ENCODE measurements at places on chromosomes 3 and 15.
A peak's percentile ranks its signal among the peaks of the same experiment; 100 is the strongest.

- no peak for DNase-seq
These were observed 91.2 kb downstream of the SEMA5B start for GRCh38 chr3:122936335-122936734.

- DNase-seq, result no peak
These were observed 45.4 kb upstream of the SMAD3 start for GRCh38 chr15:67019884-67020520.

GRCh38 chr15:52415628-52416027 lies 113.1 kb downstream of the MYO5A start:
- no peak for DNase-seq

DNA sequence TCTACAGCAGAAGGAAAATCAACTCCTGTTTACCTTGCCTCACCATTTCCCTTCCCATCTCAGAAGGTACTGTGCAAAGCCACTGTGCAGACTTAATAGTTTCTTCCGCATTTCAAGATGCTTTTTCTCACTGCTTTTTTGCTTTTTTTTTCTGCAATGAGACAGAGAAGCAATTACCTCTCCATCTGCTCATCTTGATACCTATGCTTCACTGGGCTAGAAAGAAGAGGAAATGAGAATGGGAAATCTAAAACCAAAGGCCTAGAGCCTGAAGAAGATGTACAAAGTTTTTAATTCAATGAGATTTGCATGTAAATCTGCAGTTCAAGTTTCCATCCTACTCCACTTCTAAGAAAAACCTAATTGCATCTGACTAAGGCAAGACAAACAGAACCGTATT lies 238.1 kb upstream of the SETMAR start:
- DNase-seq, result no peak

GRCh38 chr3:60898321-60898720 lies 352.9 kb downstream of the FHIT start:
- no peak for DNase-seq

- no peak for DNase-seq
These were observed 44.6 kb upstream of the NEDD4 start for GRCh38 chr15:56038015-56038414.

DNA sequence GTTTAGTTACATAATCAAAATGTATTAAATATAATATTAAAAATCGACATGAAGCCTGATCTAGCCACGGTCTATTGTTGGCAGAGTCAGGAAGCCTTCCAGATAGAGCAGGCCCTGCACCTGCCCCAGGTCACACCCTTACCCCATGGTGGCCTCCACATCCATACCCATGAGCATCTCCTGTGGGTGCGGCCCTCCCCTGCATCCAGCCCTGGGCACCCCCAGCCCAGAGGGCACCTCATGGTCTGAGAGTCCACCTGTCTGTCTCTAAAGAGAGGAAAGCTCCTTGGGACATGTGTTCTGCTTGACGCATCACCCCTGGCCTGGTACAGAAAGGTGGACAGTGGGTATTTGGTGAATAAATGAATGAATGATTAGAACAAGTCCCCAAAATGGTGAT lies 37.2 kb upstream of the CSPG4 start:
- no peak for DNase-seq

DNA sequence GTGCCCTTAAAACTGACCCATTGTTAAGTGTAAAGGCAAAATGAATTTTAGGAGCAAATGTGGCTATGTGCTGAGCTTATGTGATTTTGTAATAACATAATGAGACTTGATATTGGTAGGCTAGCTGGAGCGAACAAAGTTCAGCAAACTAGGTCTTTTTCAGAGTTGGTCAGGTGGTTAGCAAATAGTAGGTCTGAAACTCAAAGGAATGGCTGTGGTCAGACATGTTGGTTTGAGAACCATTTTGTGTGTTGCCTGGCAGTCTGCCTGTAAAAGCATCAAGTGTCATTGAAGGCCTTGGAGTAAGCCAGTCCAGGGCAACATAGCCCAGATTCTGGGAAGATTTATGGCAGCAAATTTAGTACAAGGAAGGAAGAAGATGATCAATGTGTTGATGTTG lies 16.4 kb downstream of the FBXO22 start:
- no peak for DNase-seq

- no peak for DNase-seq
These were observed 22.3 kb downstream of the NKIRAS1 start for GRCh38 chr3:23894254-23895061.

DNA sequence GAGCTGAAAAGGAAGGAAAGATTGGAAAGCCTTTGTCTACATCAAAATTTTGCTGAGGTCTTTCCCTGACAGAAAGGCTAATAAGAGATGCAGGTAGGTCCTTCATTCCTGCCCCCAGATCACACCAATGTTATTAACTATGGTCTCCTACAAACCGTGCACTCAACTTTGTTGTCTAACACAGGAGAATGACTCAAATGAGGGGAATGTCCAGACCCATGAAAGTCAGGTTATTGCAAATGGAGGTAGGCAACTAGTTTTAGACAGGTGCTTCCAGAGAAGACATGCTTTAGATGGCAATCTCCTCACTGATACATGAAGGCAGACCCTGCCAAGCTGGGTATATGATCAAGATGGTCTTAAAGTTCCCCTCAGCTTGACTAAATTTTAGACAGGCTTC lies 51.0 kb downstream of the NFKBIZ start:
- DNase-seq, result no peak

DNA sequence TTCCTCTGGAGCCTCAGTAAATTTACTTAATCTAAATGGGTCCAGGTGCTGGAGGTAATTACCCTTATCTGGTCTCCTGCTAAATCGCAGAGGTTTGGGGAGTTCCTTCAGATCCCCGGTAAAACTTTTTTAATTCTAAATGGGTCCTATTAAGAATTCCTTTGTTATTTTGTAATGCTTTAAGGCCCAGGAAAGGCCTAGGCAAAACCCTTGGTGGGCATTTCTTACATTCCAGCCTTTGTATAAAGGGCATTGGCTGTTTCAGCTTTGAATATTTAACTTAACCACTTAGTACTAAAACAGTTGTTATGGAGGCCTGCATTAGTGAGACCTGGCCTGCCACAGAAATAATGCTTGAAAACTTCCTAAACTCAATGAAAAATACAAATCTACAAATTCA lies 14.9 kb upstream of the ZNF662 start:
- DNase-seq, result no peak

DNA sequence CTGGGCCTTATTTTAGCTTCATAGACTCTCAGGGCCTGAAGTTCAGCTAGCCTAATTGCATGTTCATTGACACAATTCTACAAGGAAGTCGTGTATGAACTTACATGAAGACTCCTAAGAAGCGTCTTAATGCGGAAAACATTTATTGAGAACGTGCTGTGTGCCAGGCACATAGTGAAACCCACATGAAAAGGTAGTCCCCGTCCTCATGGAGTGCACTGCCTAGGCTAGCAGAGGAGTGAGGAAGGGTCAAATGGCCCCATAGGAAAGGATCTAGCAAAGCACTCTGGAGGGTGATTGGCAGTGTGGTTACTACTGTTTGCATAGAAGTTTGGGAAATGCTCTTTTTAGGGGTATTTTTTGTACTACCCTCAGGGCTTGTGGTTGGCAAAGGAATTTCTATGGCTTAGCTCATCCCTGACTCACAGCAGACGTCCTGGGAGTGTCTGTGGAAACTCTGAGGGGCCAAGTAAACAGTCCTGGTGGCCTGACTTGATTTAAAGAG lies 854 bp upstream of the NPTN start:
- peak; percentile 92 for DNase-seq

- no peak for DNase-seq
These were observed 102.6 kb upstream of the SATB1 start for GRCh38 chr3:18527691-18528090.

GRCh38 chr3:7447197-7447769 lies 586.4 kb downstream of the GRM7 start:
- no peak for DNase-seq

DNA sequence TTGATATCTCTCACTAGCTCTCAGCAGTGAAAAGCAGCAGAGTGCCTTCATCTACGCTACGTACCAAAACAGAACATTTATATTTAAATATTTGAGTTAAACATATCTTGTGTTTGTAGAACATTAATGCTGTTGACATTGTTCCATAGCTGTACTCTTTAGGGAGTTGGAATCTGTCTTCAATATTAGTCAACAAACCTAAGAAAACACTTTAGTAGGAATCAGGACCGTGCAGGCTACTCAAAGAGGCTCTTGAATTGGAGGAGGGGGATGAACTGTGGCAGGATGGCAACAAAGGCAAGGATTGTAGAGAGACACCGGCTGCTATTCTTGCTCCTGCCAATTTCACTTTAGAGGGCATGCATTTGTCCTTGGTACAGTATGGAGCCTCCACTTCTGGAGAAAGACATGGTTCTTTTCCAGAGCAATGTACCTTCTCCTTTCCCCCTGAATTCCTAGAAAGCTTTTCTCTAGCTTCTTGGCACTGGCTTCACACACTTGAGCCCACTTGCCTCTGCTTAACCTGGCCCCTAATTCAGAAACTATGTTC lies 265.9 kb downstream of the CD47 start:
- DNase-seq, result no peak

DNA sequence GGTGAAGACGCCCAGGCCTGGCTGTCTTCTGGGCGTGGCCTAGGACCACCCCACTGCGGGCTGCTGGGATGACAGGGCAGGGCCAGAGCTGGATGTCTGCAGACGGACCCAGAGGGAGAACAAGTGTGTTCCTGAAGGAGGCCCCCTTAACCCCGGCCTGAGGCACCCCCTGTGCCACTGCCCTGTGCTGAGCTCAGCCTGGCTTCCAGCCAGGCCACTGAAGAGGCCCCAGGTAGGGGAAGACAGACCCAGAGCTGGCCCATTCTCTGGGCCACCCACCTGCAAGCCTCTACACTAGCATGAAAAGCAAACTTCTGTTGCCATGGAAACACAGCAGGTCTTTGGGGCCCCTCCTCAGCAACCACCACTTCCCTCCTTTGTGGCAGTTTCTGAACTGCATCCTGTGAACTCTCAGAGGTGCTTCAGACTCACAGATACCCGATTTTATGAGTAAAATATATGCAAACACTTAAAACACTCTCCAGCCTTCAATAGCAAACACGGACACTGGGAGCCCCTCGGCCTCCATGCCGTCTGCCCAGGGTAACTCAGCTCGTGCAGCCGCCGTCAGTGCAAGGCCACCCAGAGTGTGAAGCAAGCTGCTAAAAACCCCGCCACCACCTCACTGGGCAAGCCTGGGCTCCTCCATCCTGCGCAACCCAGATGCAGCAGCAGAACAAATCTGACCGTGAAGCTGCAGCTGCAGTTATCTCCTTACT lies 42.5 kb downstream of the CMTM6 start:
- DNase-seq, result no peak

GRCh38 chr15:19899021-19899824 lies 642.4 kb downstream of the GOLGA6L6 start:
- no peak for DNase-seq

- DNase-seq, result peak; percentile 14
These were observed 735 bp downstream of the GOLGA8B start for GRCh38 chr15:34582461-34583371.

DNA sequence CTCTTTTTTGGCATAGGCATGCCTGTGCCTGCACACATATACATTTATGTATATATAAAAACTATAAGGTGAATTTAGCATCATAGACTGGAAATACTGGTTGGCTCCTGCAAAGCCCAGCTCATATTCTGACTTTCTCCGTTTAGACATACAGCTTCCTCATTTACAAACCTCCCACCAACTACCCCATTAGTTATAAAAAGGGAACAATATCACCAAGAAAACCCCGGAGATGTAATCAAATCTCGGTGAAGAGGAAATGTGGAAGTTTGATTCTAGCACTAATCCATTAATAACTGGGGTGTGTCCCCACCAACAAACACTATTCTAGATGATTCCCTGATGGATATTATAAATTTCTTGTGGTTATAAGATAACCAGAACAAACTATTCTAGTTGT lies 517.7 kb upstream of the TBL1XR1 start:
- DNase-seq, result no peak

- no peak for DNase-seq
These were observed 62.6 kb upstream of the ATP11B start for GRCh38 chr3:182730675-182731042.

- no peak for DNase-seq
These were observed 239.3 kb downstream of the EPHB1 start for GRCh38 chr3:135034291-135034768.

DNA sequence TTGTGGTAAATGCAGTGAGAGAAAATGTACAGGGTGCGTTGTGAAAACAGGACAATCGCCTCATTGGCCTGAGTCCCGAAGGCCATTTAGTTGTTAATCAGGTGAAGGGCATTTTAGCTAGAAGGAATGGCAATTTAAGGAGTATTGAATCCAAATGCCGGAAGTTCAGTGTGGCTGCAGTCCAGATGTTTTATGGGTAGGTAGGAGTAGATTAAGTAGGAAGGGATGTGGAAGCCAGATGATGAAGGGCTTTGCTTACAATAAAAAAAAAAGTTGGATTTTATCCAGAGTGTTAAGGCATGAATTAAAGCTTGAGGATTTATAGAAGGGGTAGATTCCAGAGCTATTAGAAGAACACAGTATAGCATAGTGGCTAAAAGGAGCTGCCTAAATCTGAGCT lies 572.7 kb downstream of the NLGN1 start:
- no peak for DNase-seq

GRCh38 chr3:17195192-17195611 lies 310.4 kb downstream of the PLCL2 start:
- peak; percentile 99 for DNase-seq

DNA sequence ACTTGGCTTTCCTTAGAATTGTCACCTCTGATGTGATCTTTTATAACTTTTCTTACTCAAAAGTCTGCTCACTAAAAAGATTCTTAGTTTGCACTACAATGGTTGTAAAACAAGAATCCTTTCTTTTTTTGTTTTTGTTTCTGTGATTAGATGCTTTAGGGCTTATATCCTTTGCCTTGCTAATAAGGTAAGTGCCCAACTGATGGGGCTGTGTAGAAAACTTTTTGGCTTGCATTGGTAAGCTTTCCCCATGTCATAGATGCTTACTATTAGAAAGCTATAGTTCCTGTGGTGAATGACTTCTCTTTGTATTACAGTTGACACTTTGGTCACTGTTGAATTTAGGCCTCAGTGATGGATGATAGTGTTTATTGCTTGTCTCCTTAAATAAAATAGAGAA lies 5.1 kb downstream of the ABHD5 start:
- no peak for DNase-seq

DNA sequence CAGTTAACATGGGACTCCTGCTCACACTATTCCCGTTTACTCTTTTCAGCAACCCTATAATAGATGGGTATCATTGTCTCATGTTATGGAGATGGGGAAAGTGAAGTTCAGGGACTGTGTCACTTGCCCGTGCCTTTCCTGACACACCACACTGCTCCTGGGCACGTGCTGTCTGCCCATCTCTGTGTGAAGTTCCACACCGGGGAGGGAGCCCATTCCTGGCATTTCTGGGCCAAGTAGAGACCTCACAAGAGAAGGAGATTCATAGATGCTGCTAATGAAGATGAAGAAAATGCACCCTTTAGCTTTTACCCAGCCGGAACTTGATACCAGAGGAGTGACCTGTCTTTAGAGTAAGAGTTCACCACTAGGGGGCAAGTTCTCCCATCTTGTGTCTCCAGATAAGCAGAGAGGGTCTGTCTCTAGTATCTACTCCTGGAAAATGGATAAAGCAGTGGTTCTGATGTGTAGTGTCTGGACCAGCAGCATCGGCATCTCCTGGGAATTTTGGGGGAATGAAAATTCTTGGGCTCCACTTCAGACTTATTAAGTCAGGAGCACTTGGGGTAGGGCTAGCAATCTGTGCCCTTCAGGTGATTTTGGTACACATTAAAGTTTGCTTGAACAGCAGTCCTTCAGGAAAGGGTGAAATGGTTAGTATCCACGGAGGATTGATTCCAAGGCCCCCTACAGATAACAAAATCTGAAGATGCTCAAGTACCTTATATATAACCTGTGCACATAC lies 2.0 kb upstream of the TOPBP1 start:
- DNase-seq, result peak; percentile 44

- DNase-seq, result no peak
These were observed 2.4 kb downstream of the SLC25A38 start for GRCh38 chr3:39385456-39386090.
